Stimulated activated CD8-positive, alpha-beta memory T cell treated with anti-CD3 and anti-CD28 coated beads, Interleukin-2, amount 100 ng/mL, for 48 hours (primary cell): ENCODE measurements at places on chromosomes 3 and 15.

DNA sequence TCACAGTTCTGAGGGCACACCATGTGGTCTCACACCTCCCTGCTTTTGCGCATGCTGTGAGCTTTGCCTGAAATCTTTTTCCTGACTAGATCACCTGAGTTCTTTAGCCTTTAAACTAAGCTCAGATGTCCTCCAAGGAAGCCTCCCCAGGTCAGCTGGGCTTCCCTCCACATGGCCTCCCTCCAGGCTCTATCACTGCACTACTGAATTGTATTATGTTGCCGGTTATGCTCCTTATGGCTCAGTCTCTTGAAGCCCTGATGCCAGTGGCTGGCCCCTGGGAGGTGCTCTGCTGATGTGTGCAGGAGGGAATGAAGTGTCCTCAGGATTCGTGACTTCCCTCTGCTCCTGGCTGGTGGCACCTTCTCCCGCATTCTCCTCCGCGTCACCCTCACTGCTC, 93.3 kb upstream of the BLM start:
- no peak for DNase-seq

DNA sequence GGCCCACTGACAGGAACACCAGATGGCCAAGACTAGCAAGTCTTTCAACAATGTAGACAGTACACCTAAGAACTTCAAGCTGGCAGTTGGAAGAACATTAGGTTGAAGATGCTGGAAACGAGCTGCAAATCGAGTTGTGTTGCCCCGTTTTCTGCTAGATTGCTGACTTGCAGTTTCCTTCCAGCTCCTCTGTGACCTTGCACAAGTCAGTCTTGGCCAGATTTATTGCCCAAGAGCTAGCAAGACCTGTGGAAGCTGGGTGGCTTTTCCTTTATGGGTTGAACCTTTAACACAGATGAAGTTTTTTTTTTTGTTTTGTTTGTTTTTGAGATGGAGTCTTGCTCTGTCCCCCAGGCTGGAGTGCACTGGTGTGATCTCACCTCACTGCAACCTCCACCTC, 2.9 kb upstream of the RBM6 start:
- DNase-seq = no peak

DNA sequence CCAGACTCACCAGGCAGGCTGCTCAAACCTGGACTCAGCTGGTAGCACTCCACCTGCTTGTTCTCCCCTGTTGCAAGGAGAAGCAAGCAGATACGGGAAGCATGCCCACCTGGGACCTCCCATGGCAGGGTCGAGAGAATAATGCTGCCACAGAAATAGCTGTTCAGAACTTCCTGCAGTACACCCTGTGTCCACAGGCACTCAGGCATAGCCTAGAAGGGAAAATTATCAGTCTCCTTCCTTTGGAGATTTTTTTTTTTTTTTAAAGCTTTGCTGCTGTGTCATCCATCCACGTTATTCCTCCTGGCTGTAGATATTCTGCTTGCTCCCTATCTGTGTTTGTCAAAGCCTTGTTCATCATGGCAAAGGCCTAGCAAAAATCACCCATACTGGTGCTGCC, 32.7 kb upstream of the RPS17 start:
- no peak for DNase-seq

- DNase-seq = peak; percentile 61
These were observed 16.1 kb downstream of the CD276 start for GRCh38 chr15:73700041-73700842.

DNA sequence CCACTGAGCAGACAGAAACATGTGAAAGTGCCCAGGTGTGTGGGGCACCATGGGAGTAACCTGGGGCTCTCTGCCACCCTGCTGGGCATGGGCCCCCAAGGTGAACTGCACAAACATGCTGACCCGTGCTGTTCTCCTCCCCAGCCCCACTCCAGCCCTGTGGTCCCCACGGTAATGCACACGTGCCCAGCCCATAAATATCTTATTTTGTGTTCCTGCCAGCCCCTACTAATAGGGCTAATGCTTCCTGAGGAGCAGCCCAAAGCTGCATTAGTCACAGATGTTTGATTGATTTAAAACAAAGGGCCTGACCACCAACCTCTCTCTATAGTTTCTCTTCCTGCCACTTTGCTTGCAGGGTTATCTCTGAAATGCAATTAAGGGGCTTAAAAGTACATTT, 95.4 kb downstream of the ABHD5 start:
- DNase-seq = no peak

GRCh38 chr3:34213478-34213877, 415.0 kb downstream of the PDCD6IP start:
- no peak for DNase-seq

DNA sequence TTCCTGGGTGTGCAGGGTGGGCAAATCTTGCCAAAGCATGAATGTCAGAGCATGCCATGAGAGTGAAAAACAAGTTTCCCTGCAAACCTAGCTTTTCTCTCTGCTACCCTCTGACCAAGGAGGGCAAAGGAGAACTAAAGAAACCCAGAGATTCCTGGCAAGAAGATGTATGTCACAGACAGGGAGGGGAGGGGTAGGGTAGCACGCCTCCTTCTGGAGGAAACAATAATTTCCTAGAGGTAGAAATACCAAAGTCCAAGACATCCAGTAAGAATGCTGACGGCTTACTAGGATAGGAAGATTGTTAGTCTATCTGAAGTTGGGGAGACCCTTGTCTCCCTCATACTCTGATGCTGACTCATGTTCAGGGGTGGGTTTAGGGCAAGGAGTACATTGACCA, 203.9 kb downstream of the NR1D2 start:
- no peak for DNase-seq
